Activated T-helper 2 cell treated with anti-CD3 and anti-CD28 coated beads, Interferon-gamma antibody, Interleukin-2, Interleukin-4, amounts not matched to agents 10 μg/mL and 5 μg/mL and 100 μg/mL, durations not matched to agents 14 hours and 24 hours and 36 hours (primary cell): ENCODE measurements at places on chromosomes 3 and 15.

DNA sequence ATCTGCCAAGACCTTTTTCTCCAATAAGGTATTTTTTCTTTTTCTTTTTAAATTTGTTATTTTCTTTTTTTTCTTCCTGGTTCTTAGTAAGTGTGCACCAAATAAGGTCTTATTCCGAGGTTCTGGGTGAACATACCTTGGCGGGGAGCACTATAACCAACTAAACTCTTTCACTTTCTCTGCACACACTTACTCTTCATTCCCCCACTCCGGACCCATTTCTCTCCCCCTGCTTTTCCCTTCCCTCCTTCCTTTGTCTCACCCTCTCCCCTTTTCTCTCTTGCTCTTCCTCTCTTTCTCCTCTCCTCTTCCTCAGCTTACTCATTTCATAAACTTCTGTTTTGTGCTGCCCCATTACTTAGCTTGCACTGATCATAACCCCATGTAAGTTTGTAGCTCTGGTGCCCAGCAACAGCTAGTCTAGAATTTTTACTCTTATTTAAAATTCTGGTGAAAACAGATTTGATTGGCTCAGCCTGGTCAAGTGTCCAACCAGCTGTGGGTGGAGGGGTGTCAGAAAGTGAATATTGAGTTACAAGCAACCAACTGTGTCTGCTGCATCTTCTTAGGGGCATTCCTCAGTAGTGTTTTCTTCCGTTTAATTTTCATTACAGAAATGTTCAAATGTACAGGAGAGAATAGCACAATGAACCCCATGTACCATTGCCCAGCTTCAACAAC lies 297.5 kb downstream of the SHQ1 start:
- peaks cover 2% of the 10 kb centered on the region for H3K36me3 ChIP-seq
- H3K27ac ChIP-seq, result peak overlapping the region; percentile 89
- peaks cover 23% of the 10 kb centered on the region for H3K4me1 ChIP-seq

DNA sequence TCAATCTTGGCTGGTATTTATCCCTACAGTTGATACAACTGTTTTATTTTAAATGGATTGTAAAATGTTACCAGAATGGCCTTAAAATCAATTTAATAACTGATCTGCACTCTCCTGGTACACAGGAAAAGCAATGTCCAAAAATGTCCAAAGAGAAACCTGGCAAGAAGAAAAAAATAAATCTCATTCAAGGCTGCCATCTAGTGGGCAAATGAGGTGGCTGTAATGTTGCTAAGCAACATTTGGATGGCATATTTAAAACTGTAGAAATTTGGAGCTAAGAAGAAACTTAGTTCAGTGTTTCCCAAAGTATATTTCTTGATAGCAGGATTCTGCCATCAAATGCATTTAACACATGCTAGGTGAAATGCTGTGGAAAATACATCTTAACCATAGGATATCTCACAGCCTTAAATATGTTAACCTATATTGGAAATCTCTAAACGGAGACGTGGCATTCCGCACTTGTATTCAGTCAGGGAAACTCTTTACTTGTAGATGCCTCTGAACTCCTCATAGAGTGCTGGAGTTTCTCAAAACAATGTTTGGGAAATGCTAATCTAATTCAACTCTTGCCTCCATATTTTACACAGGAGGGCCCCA lies 216.8 kb downstream of the ERC2 start:
- DNase-seq, result no peak
- peaks cover 5% of the 10 kb centered on the region for H3K27me3 ChIP-seq
- no peaks in the 10 kb centered on the region for H3K36me3 ChIP-seq
- no peak overlapping the region for H3K27ac ChIP-seq
- no peak overlapping the region for H3K4me3 ChIP-seq

- peak overlapping the region; percentile 92 for H3K4me3 ChIP-seq
- no peaks in the 10 kb centered on the region for H3K27me3 ChIP-seq
- peak; percentile 37 for DNase-seq
- H3K4me1 ChIP-seq, result peaks cover 21% of the 10 kb centered on the region
Measured at GRCh38 chr3:48634661-48635221, 520 bp downstream of the SLC26A6 start.

- H3K27ac ChIP-seq, result no peak overlapping the region
- DNase-seq, result no peak
- H3K4me3 ChIP-seq, result no peak overlapping the region
- no peaks in the 10 kb centered on the region for H3K27me3 ChIP-seq
- no peaks in the 10 kb centered on the region for H3K36me3 ChIP-seq
- peaks cover 18% of the 10 kb centered on the region for H3K4me1 ChIP-seq
Measured at GRCh38 chr3:143188881-143189280, 69.3 kb downstream of the CHST2 start.

- no peak overlapping the region for H3K4me3 ChIP-seq
- no peaks in the 10 kb centered on the region for H3K4me1 ChIP-seq
- no peak for DNase-seq
- H3K27ac ChIP-seq, result no peak overlapping the region
- H3K36me3 ChIP-seq, result no peaks in the 10 kb centered on the region
Measured at GRCh38 chr3:165892565-165892964, 55.3 kb upstream of the BCHE start.

- no peaks in the 10 kb centered on the region for H3K27me3 ChIP-seq
- no peak overlapping the region for H3K27ac ChIP-seq
- H3K4me1 ChIP-seq, result no peaks in the 10 kb centered on the region
- no peaks in the 10 kb centered on the region for H3K36me3 ChIP-seq
Measured at GRCh38 chr3:176119826-176120225, 1077.5 kb downstream of the TBL1XR1 start.

- DNase-seq, result no peak
- peak overlapping the region; percentile 97 for H3K4me3 ChIP-seq
- peaks cover 30% of the 10 kb centered on the region for H3K36me3 ChIP-seq
- peaks cover 31% of the 10 kb centered on the region for H3K4me1 ChIP-seq
Measured at GRCh38 chr3:183698756-183699155, 1.2 kb downstream of the YEATS2 start.

- H3K27me3 ChIP-seq, result peaks cover 64% of the 10 kb centered on the region
- no peaks in the 10 kb centered on the region for H3K36me3 ChIP-seq
- H3K4me1 ChIP-seq, result peaks cover 11% of the 10 kb centered on the region
- no peak overlapping the region for H3K27ac ChIP-seq
Measured at GRCh38 chr3:156507285-156507684, 47.6 kb downstream of the SSR3 start.

GRCh38 chr15:40471105-40471807 lies 472 bp downstream of the CHST14 start:
- DNase-seq, result no peak
- peak overlapping the region; percentile 68 for H3K27ac ChIP-seq
- H3K4me3 ChIP-seq, result peak overlapping the region; percentile 86
- H3K4me1 ChIP-seq, result peaks cover 29% of the 10 kb centered on the region

- H3K36me3 ChIP-seq, result peaks cover 36% of the 10 kb centered on the region
- H3K27me3 ChIP-seq, result no peaks in the 10 kb centered on the region
- H3K4me1 ChIP-seq, result peaks cover 41% of the 10 kb centered on the region
- peak; percentile 79 for DNase-seq
Measured at GRCh38 chr3:172522871-172523818, at the start of gene TNFSF10. TSS of gene TNFSF10 (minus strand) at chr3:172523430. CDS start at chr3:172523384, 46 bp downstream.

- H3K36me3 ChIP-seq, result no peaks in the 10 kb centered on the region
- peaks cover 18% of the 10 kb centered on the region for H3K27me3 ChIP-seq
- H3K4me3 ChIP-seq, result peak overlapping the region; percentile 87
Measured at GRCh38 chr3:158801201-158801600, 653 bp upstream of the MFSD1 start.

DNA sequence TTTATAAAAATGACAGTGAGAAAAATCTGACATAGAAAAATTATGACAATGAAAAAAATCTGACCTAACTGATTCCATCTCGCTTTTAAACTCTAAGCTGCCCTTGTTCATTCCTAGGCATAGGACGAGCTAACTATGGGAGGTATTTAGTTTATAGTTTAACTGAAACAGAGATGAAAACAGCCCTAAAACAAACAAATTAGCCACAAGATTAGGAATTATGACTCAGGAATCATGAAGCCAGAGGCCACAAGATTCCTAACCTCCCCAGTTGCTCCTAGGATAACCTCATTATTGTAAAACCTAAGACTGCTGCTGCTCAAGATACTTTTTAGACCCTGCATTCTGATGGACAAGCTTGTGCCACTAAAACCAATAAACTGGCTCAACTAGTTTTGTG lies 122.7 kb upstream of the MNS1 start:
- H3K36me3 ChIP-seq, result no peaks in the 10 kb centered on the region
- H3K4me3 ChIP-seq, result no peak overlapping the region
- H3K27me3 ChIP-seq, result peaks cover 2% of the 10 kb centered on the region
- H3K4me1 ChIP-seq, result no peaks in the 10 kb centered on the region

DNA sequence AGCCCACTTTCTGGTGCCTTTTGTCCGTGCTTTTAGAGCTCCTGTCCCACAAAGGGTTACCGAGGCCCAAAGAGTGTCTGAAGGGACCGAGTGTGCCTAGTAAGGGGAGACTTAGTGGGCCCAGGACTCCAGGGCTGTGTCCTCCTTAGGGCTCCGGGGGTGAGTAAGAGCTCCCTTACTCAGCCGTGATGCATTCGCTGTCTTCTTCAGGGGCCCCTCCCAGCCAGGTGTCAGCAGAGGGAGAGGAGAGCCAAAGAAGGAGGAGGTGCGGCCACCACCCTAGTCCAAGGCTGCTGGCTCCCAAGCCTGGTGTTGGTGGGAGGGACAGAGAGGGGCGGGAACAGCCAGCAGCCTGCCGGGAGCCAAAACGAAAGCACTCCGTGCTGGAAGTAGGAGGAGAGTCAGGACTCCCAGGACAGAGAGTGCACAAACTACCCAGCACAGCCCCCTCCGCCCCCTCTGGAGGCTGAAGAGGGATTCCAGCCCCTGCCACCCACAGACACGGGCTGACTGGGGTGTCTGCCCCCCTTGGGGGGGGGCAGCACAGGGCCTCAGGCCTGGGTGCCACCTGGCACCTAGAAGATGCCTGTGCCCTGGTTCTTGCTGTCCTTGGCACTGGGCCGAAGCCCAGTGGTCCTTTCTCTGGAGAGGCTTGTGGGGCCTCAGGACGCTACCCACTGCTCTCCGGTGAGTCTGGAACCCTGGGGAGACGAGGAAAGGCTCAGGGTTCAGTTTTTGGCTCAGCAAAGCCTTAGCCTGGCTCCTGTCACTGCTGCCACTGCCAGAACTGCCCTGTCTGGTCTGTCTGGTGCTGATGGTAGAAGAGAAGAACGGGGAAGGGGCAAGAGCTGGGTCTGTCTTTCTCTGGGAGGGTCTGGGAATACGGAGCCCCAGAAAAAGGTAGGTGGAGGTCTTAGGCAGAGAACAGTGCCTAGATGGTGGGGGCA lies at the start of gene IL17RC:
IL17RC (plus strand) TSS at position 365 of the 947 bp plus-strand sequence; CDS start at position 583, 218 bp downstream.
- H3K36me3 ChIP-seq, result no peaks in the 10 kb centered on the region
- H3K4me3 ChIP-seq, result peak within 1 kb of the TSS; percentile 68
- peaks cover 10% of the 10 kb centered on the region for H3K27me3 ChIP-seq
- no peak within 1 kb of the TSS for H3K27ac ChIP-seq
- peaks cover 12% of the 10 kb centered on the region for H3K4me1 ChIP-seq

- no peak overlapping the region for H3K27ac ChIP-seq
- peaks cover 37% of the 10 kb centered on the region for H3K4me1 ChIP-seq
- no peaks in the 10 kb centered on the region for H3K27me3 ChIP-seq
- no peak overlapping the region for H3K4me3 ChIP-seq
- peaks cover 17% of the 10 kb centered on the region for H3K36me3 ChIP-seq
Measured at GRCh38 chr3:114218006-114218405, 19.4 kb downstream of the ZNF80 start.

- no peak overlapping the region for H3K4me3 ChIP-seq
- no peaks in the 10 kb centered on the region for H3K4me1 ChIP-seq
- DNase-seq, result no peak
- H3K36me3 ChIP-seq, result no peaks in the 10 kb centered on the region
- H3K27me3 ChIP-seq, result no peaks in the 10 kb centered on the region
- H3K27ac ChIP-seq, result no peak overlapping the region
Measured at GRCh38 chr3:63624941-63625560, 27.4 kb upstream of the SNTN start.

GRCh38 chr15:68402432-68403160 lies 29.4 kb downstream of the ITGA11 start:
- no peak for DNase-seq
- H3K4me3 ChIP-seq, result no peak overlapping the region
- H3K4me1 ChIP-seq, result peaks cover 4% of the 10 kb centered on the region
- H3K27me3 ChIP-seq, result no peaks in the 10 kb centered on the region
